ENCODE measurements at places on chromosomes 6 and 20.

GRCh38 chr6:140058863-140059262, 684.4 kb upstream of the CITED2 start:
- no peak for DNase-seq

- DNase-seq = no peak
Observed at GRCh38 chr6:35166116-35166515, 25.0 kb upstream of the TCP11 start.

- DNase-seq = no peak
Observed at GRCh38 chr20:45993197-45993951, 15.3 kb upstream of the MMP9 start.

DNA sequence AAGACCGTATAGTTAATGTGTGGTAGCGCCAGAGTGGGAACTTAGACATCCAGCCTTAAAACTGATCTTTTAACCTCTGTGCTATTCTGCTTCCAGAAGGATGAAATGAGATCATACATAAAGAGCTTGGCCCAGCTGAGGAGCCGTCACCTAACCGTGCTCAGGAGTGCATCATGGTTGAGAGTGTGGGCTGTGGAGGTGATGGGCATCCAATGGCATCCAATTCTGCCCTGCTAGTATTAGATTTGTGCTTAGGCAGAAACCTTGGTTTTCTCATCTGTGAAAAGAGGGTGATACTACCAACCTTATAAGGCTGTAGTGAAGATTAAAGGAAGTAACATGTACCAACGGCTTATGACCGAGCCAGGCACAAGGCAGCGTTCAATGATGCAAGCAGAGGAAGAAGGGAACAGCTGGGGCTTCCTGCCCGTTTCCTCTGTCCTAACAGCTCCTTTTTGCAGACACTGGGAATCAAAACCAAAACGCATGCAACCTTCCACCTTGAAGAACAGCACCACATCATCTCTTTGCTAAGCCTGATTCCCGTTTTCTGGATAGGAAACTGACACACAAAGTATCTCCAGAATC, 1.3 kb downstream of the SLC22A16 start:
- DNase-seq = no peak

DNA sequence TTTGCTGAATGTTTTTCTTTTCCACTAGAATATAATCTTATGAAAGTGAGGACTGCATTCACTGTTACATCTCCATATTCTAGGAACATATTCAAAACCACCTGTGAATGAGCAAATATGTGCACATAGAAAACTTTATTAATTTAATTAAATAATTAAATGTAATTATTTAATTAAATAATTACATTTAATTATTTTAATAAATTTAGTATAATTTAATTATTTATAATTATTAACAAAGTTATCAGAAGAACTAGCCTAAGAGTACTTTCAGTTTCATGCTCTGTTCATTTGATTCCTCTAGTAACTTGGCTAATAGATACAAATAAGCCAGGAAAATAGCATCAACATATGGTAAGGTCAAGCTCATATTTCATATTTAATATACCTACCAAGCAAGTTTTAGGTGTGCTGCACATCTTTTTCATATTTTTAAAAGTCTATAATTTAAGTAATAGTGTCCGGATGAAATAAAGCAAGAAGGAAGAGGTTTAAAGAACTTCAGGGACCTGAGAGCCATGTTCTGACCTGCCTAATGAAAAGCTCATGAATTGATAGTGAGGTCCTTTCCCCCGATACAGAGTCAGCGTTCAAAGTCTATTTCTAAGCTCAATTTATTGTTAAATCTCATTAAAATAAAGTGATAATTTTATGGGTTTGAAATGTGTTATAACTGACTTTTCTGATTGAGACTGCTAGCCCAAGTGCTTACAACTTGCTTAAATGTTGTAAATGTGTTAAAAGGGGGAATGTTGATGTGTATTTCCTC, 361.4 kb upstream of the FLRT3 start:
- DNase-seq = no peak

DNA sequence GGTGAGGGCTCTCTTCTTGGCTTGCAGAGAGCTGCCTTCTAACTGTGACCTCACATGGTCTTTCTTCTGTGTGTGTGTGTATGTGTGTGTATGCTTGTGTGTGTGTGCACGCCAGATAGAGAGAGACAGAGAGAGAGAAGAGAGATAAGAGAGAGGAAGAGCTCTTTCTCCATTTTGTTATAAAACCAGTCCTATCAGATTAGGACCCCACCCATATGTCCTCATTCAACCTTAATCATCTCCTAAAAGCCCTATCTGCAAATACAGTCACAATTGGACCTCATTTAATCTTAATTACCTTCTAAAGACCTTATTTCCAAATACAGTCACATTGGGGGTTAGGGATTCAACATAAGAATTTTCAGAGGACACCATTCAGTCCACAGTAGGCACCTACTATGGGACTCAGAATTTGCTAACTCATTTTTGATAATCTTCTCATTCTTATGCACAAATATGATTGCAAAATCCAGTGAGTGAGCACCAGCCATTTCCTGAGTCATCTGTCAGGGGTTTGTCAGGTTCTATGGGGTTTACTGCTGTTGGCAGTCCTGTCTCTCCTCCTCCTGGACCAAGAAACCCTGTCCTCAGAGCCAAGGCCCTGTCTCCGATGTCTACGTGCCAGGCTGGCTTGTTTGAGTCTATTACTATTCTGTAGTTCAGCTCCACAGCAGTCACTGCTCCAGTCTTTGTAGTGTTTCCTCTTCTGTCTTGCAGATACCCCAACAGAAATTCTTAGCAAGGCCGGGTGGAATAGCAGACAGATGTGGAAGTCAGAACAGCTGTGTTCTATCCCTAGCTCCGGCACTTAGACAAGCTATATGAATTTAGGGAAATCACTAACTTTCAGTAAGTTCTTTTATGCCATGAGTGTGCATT, 59.0 kb upstream of the FAM184A start:
- no peak for DNase-seq

DNA sequence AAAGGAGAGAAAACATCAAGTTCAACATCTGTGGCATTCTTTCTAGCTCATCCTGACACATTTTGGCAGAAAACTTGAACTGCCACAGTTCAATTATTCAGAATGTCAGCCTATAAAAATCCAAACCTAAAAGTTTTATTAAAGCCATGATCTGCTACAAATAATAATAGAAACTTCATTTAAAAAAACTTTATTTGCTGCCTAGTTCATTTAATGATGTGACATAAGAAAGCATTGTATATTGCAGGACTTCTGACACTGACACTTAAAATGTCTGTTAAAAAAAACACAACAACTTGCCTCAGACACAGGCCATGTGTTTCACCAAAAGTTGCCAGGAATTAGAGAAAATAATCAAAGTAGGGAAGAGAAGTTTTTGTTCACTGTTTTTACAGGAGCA, 88.3 kb upstream of the HTR1E start:
- no peak for DNase-seq

- DNase-seq = no peak
Observed at GRCh38 chr6:155147958-155148663, 115.7 kb upstream of the CLDN20 start.

DNA sequence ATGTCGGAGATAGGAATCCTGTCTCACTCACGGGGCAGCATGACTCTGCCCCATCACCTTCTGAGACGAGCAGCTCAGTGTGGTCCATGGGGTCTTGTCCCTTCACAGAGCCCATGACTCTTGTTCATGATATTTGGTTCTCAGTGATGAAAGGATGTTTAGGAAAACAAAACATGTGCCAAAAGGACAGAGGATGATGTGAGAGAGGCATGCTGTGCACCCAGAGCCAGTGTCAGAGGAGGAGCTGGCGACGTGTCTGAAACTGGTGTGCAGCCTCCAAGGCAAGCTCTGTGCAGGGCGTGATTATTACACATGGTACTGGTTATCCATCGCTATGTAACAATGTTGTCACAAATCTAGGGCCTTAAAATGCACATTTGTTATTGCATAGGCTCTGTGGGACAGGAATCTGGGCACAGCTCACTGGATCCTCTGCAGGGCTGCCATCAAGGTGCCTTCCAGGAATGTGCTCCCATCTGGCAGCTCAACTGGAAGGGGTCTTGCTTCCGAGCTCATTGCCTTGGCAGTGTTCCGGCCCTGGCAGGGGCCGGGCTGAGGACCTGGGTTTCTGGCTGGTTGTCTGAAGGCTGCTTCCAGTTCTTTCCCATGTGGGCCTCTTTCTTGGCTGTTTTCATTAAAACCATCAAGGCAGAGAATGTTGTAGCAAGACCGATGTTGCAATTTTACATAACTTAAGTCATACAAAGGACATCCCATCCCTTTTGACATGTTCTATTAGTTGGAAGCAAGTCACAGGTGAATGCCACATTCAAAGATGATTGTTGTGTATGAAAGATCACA, 175.4 kb downstream of the ERMARD start:
- DNase-seq = no peak

DNA sequence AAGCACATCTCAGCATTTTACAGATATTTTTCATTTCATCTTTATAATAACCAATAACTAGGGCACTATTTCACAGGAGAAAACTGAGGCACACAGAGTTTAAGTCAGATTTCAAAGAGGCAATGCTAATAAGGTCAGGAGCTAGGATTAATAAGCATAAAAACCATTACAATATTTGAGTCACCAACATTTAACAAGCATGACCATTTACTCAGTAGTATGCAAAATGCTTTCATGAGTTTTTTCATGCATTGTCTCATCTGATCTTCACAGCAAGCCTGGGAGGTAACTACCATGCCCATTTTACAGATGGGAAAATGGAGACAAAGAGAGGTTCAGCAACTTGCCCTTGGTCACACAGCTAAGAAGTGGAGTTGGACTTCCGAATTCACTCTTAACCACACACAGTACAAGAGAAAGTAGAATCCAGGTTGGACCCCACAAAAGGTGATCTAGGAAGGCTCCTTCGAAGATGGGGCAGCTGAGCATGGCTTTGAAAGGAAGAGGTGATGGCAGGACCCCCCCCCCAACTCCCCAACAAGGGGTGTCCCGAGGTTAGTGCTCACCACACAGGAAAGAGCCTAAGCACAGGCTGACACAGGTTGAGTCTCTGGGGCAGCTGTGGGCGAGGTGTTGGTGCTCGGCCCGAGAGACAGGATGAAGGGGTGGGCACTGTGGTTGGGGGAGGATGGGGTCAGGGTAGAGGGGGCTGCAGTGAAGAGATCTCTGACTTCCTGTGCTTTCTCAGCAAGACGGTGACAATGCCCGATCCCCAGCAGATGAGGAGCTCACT, 108.8 kb downstream of the PREX1 start:
- no peak for DNase-seq

- DNase-seq = no peak
Observed at GRCh38 chr6:82251942-82252341, 4.4 kb upstream of the IBTK start.

DNA sequence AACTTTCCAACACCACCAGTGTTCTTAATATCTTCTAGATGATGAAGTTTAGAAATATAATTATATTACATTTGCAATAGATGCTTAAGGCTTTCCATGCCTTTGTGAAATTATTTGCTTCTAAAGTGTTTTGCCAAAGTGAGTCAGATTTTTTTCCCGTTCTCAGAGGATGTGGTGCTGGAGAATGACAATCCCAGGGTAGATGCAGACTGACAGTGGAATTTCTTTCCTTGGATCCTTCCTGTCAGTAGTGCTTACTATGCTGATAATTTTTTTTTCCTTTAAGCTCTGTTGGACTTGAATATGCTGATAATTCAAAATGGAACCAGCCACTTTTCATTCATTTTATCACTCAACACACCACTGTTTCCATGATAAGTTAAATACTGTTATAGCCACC, 59.9 kb upstream of the SOX4 start:
- no peak for DNase-seq

Data from activated T-helper 1 cell treated with anti-CD3 and anti-CD28 coated beads, Interleukin-2, amount 50 U/mL, for 16 hours (primary cell).